ENCODE measurements at places on chromosomes 1 and 21.

DNA sequence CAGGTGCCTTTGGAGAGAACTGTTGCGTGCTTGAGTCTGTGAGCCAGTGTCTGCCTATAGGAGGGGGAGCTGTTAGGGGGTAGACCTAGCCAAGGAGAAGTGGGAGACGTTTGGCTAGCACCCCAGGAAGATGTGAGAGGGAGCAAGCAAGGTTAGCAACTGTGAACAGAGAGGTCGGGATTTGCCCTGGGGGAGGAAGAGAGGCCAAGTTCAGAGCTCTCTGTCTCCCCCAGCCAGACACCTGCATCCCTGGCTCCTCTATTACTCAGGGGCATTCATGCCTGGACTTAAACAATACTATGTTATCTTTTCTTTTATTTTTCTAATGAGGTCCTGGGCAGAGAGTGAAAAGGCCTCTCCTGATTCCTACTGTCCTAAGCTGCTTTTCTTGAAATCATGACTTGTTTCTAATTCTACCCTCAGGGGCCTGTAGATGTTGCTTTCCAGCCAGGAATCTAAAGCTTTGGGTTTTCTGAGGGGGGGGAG is 2.4 kb downstream of the BTG2 start:
- DNase-seq, result no peak

DNA sequence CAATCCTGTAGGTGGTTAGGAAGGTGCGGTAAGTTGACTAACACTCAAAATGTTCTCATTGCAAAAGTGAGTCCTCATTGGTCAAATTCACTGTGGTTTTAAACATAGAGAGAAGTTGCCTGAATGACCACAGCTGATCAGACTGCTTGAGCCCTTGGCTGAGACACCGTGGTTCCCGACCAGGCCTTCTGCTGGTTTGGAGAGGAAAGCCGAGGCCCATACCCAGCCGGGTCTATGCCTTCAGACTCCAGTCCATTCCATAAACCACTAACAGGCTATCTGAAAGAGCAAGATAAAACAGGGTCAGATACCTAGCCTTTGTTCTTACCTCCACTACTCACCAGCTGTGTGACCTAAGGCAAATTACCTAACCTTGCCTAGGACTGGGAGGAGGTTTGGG is 133.9 kb downstream of the LMX1A start:
- no peak for DNase-seq

GRCh38 chr1:34235594-34235993 is 58.9 kb downstream of the C1orf94 start:
- DNase-seq, result no peak

DNA sequence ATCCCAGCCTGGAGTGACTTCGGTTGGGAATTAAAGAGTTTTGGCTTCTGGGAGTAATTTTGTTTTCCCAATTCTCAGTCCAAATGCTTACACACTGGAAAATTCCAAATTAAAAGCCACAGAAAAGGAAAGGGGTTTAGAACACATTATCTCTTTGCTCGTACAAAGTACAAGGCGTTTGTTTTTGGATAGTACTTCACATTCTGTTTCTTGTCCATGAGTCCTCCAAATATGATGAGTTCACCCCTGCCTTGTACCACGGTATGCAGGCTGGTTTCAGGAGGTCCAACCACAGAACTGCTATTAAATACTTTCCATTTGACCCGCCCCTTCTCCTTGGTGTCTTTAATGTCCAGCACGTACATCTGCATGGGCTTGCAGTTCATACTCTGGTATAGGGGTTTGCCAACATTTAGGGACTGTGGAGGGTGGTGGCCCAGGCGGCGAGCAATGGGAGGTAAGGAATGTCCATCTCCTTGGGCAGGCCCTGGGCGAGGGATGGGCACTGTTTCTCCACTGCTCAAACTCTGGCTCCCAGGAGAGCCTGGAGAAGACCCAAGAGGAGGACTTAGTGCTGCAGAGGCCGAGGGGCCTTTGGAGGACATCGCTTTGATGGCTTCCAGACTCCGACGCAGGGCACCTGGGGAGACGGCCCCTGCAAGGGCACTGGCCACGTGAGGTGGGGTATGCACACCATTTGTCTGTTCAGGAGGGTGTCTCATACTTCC is 13.7 kb upstream of the CPLANE2 start:
- no peak for DNase-seq

- no peak for DNase-seq
Observed at GRCh38 chr1:55214212-55214933, 791 bp downstream of the USP24 start.

- no peak for DNase-seq
Observed at GRCh38 chr1:54301497-54301896, 101.5 kb downstream of the MRPL37 start.

DNA sequence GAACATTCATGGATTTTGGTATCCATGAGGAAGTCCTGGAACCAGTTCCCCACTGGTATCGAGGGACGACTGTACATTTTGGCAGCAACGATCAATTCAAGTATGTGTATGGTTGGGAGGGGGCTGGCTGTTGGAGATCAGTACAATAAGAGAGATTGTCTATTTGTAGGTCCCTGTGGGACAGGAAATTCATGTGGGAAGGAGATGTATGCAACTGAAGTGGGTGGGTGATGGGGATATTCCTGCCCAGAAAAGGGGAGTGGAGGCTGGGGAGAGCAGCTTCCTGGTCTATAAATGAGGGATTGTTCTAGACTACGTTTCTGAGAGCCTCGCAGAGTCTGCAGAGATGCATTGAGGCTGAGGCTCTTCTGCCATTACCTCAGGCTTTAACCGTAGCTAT is 140.2 kb upstream of the MAGI3 start:
- no peak for DNase-seq

GRCh38 chr1:8631163-8631562 is 186.3 kb downstream of the RERE start:
- no peak for DNase-seq

DNA sequence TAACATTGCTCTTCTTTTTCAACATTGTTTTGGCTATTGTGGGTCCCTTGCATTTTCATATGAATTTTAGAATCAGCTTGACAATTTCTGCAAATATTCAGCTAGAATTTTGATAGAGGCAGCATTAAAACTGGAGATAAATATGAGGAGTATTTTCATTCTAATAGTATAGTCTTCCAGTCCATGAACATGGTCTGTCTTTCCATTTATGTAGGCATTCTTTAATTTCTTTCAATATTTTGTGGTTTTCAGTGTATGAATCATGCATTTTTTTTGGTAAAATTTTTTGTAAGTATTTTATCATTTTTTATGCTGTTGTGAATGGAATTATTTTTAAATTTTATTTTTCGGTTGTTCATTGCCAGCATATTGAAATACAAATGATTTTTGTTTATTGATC is 97.2 kb downstream of the DNAH14 start:
- DNase-seq, result no peak

DNA sequence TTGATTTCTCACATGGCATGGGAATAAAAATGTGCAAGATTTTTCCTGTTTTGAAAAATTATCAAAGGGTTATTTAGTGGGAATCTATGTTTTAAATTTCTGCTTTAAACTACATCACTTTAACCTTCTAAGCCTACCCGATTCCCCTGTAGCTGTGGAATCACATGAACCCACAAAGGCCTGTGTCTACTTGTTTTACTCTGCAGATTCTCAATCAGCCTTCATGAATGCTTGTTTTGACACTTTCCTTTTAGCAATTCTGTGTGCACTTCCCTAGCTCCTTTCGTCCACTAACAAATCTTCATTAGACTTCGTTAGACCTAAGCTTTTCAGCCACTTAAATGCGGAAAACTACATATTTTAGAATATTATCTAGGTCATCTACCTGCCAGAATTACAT is 56.0 kb upstream of the C1orf21 start:
- no peak for DNase-seq

GRCh38 chr1:193856261-193856660 is 669.8 kb upstream of the B3GALT2 start:
- no peak for DNase-seq

GRCh38 chr1:45846931-45847330 is 43.5 kb downstream of the MAST2 start:
- no peak for DNase-seq

DNA sequence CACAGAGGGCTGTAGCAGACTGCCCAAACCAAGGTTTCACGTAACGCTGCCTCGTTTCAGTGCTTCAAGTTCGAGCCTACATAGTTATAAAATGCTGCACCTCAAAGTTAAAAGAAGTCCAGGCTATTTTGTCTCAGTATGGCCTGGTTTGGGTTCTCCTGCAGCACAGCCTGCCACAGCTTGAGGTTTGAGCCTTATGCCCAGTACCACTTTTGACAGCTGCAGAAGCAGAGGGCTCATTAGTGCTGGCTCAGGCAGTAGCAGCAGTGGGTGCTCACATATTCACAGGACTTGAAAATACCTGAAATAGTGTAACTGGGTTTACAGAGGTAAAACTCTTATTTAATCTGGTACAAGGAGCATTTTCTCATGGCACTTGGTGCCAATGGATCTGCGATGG is 15.3 kb downstream of the SPATA46 start:
- no peak for DNase-seq

DNA sequence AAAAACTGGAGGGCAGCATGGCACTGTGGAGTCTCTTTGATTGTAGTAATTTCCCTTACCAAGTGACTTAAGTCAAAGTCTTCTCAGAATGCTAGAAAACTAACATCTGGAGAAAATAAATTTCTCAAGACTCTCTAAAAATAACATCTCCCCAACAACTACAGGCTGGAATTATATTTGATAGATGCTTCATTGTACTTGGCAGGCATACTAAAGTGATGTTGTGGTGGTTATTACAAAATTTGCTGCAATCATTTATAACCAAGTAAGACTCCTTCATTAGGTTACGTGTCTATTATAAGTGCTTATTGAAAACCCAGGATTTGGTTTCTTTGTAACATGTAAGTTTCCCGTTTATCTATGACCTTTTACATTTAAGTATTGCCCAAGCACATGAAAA is 132.9 kb upstream of the NRIP1 start:
- no peak for DNase-seq

DNA sequence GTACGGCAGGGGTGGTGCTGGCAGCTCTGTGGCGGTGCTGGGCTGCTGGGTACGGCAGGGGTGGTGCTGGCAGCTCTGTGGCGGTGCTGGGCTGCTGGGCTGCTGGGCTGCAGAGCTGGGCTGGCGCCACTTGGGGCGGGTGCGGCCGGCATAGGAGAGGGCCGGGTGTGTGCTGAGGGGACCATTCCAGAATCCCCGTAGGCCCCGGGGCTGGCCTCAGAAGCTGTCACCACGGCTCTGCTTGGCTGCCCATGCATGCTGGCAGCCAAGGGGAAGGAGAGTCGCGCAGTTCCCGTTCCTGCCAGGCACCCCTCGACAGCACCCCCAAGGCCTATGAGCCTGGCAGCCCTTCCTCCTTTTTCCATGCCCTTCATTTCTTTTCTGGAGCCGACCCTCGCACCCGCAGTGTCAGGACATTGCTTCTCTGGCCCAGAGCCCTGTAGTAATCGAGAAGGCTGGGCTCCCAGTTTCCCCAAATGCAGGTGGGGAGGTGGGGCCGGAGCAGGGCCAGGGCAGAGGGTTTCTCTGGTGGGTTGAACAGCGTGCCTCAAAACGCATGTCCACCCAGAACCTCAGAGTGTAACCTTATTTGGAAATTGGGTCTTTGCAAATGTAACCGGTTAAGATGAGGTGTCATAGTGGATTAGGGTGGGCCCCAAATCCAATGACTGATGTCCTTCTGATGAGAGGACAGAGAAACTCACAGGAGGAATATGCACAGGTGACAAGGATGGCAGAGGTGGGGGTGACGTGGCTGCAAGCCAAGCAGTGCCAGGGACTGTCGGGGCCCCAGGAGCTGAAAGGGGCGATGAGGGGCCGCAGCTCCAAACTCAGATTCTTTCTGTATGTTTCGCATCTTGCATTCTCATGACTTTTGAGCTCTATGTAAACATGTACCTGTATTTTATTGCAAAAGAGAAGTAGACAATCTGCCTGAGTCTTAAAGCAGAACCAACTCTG is 71.0 kb upstream of the ACTRT2 start:
- DNase-seq, result no peak

GRCh38 chr1:11569954-11570353 is 84.3 kb downstream of the FBXO2 start:
- no peak for DNase-seq

GRCh38 chr1:153869486-153869885 is 53.3 kb downstream of the GATAD2B start:
- DNase-seq, result no peak

Data from GM19239 (cell line).